Common myeloid progenitor, CD34-positive (primary cell): ENCODE measurements at places on chromosomes 11 and 22.

- DNase-seq, result peak; percentile 46
Observed at GRCh38 chr11:66478729-66479393, 1.4 kb upstream of the DPP3 start.

GRCh38 chr11:44823006-44823405, 96.2 kb downstream of the TSPAN18 start:
- peak; percentile 9 for DNase-seq

GRCh38 chr22:23926561-23926960, 32.4 kb downstream of the MIF start:
- DNase-seq, result no peak

GRCh38 chr11:33307984-33308383, 50.8 kb downstream of the HIPK3 start:
- DNase-seq, result no peak

DNA sequence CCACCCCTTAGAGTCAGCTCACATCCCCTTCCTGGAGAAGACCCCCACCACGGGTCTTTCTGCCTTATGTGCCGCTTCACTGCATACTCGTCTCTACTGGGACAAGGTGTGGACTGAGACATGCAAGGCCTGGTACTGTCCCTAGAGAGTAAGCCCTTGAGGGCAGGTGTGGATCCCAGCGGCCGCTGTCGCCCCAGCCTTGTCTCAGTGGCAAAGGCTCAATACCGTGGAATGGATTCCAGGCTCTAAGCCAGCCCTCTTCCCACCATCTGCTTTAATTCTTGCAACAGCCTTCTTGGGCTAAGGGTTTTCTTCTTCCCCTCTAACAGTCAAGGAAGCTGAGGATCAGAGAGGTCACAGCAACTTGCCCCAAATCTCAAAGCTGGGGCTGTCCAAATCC, 220.3 kb downstream of the CEP164 start:
- DNase-seq, result no peak

DNA sequence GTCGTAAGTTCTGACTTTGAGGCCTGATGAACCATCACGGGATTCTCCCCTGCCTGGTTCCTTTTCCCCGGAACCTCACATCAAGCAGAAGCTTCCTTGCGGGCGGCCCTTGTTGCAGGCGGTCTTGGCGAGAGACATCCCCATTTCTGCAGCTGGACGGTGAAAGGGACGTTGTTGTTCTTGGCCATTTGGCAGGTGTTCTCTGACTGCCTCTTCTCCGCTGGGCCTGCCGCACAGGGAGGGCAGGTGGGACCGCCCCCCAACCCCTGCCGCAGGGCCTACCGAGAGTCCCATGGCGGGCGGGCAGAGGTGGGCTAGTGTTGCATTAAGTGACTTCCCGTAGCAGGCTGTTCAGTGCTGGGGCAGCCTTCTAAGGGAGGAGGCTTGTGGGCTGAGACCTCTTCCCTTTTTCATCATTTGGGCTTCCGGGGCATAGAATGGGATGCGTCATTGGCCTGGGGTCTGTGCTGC, 26.9 kb upstream of the GRAMD4 start:
- DNase-seq, result peak; percentile 96

GRCh38 chr11:17514476-17514875, 29.7 kb downstream of the USH1C start:
- no peak for DNase-seq

DNA sequence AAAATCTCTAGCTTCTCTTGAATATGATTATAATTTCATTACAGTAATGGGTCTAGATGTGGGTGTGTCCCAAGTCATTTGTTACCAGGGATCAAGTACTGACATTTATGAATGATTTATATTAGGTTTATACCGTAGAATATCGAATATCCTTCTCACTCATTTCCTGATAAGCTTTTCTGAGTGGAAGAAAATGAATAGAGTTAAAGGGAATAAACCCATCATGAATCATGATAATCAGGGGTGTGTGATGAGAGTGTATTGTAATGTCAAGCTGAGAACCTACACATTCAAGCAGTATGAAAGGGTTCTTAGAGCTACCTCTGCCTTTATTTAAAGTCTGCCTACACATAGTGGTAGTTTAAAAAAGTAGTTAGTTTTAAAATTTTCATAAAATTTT, 17.3 kb downstream of the MED17 start:
- DNase-seq, result no peak

DNA sequence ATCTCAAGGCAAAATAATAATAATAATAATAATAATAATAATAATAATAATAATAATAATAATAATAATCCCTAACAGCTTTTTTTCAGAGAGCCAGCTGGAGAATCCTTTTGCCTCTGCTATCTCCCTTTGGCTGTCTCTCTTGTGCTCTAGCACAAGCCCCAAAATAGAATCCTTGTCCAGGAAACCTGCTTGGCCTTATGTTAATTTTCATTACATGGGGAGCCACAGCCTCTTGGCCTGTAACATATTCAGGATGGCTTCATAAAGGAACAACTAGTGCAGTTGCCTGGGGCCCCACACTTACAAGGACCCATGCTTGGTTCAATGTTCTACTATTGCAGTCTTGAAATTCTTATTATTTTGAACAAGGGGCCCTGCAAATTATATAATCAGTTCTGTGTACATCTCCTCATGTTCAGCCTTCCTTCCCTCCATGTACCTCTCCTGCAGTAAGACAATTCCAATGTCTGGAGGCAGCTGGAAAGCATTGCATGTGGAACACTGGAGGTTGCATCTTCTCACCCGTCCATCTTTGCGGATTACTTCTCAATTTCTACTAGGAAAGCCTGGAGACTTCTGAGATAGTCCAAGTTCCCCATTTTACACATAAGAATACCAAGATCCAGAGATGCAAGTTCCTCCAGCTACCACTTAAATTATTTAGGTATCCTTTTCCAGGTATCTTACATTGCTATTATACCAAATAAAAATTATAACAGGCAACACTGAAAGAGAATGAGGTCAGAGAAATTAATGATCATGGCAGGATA, 37.8 kb upstream of the SORL1 start:
- DNase-seq, result no peak

DNA sequence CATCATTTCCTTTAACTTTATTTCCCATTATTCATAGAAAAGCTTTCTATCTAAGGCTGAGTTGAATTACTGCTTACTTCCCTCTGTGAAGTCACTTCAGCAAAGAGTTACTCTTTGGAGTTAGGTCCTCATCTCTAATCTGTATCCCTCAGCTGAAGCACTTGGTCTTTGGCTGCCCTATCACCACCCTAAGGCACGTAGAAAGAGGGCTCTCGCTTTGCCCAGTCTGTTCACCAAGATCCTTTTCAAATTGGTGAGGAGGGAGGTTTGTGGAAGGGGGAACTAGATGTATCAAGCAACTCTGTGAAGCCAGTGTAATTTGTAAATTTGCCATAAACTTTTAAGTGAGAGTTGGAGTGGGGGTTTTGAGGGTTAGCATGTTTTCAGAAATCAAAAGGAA, 43.4 kb downstream of the PAX6 start:
- DNase-seq, result no peak

- no peak for DNase-seq
Observed at GRCh38 chr11:78046486-78046854, 17.2 kb upstream of the THRSP start.

DNA sequence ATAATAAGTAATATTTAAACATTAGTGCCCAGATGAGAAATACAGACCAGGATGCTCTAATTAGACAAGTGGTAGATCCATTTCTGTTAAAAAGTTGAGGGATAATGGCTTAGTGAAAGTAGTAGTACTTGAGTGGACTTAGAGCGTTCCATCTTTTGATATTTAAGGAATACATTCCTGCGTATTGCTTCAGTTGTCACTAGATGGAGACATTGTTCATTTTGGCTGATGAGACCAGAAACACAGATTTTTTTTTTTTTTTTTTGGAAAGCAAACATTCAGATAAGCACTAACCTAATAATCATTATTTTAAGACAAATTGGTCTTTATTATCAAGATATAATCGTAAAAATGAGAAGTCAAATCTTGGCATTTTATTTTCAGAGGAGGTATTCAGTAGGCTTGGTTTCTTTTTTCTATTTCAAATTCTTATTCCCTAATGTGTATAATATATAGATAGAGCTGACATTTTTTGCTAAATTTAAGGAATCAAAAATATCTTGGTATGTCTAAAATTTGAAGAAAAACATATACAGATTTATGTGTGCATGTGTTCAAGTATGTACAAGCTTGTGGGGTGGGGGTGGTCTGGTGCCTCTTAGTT, 92.9 kb downstream of the DYNC2H1 start:
- DNase-seq, result peak; percentile 36

DNA sequence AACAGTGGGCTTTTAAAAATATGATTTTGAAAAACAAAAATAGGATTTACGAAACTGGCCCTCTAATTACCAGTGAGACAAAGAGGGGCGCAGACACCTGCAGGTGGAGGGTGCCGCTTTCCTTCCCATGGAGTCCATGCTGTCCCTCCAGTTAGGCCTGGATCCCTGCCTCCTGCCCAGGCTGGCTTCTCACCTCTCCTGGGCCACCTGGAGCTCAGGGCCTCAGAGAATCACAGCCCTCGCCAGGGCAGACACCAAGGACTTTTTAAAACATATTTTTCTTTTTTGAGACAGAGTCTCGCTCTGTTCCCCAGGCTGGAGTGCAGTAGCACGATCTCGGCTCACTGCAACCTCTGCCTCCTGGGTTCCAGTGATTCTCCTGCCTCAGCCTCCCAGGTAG, 1437.2 kb downstream of the TBC1D22A start:
- DNase-seq, result no peak

GRCh38 chr22:48481748-48482147, 1345.9 kb downstream of the BRD1 start:
- DNase-seq, result no peak

DNA sequence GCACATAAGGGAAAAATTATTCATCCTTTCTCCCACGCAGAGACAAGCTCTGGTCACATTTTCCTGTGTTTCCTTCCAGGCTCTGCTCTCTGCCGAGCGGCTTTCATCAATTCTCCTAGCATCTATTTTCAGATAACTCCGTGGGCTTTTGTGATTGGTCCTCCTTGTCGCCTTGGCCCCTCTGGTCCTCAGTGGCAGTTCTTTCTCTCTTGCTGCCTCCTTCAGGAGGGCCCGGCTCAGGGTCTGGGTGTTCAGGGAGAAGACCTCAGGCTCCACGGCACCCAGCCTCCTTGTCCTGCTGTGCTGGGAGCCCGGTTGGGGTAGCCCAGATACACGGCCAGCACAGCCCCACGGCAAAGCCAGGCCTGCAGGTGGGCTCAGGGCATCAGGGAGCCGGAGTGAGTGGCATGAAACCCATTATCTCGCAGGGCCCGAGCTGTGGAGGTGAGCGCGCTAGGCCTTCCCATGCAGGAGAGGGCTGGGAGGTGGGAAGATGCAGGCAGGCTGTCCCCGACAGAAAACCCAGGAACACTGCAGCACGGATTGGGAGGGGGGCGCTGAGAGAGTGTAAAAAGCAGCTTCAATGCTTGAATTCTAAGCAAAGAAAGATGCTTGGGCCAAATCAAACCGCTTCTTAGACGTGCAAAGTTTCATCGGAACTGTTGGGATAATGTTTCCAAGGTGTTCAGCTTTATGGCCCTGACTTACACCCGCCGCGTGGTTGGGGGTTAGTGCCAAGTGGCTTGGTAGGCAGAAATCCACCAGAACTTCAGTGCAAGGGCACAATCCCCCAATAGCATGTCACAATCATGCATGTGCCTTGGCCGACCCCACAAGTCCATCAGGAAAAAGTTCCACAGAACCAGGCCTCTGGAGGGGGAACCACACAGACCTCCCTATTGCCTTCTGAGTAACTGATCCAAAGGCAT, 81.9 kb upstream of the WNT7B start:
- DNase-seq, result no peak

- peak; percentile 83 for DNase-seq
Observed at GRCh38 chr11:114075891-114076441, 16.5 kb downstream of the ZBTB16 start.

DNA sequence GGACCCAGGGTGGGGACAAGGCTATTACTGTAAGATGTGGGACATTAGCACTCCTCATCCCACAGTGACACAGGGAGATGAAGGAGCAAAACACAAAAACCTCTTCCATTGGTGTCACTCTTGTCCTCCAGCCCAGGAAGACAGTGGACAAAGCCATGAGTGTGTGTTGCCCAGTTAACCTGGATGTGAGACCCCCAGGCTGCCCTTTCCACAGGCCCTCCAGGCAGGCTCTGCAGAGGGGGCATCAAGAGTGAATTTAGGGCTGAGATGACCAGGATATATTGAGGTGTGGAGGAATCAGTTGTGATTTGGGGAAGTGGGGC, 111.3 kb downstream of the GGTLC2 start:
- DNase-seq, result no peak

DNA sequence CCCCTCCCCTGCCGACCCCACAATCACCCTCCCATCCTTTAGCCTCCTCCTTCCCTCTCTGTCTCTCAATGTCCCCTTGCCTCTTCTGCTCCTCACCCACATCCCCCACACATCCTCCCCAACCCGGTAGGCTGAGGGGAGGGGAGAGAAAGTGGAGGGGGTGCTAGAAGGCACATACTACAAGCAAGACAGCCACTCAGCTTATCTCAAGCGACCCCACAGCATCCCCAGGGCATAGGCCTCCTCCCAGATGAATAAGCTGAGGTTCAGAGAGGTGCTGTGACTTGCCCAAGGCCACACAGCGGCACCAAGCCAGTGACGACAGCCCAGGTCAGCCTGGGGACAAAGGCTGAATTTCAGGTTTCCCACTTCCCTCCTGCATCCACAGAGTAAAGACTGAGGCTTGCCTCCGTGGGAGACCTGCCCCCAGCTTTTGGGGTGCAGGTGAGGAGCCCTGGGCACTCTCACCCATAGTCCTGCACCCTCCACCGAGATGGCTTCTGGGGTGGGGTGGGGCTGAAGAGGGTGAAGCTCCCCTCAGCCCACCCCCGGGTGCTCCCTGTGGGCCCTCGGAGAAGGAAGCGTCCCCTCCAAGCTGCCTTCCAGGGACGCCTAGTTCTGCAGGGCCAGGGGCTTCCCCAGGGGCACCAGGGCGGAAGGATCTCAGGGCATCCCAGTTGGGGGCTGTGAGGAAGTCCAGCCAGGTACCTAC, 511 bp downstream of the RAC2 start:
- DNase-seq, result peak; percentile 31

DNA sequence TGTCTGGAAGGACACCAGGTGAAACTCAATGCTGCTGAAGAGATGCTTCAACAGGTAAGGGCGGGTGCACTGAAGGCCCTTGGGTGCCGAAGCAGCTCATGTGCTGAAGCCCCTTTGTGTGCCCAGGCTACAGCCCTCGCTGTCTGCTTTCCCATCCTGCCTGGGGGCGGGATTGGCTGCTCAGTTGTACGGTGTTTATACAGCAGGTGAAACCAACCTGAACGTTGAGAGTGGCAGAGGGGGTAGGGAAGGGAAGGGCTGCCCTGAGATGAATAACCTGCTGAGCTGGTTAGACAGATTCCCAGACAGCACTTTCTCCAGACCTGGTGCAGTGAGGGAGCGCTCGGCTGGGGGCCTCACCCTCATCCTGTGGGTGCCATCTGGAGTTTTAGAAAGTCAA, 75.7 kb downstream of the CYB5R2 start:
- no peak for DNase-seq

- no peak for DNase-seq
Observed at GRCh38 chr11:34197256-34197655, 91.8 kb downstream of the NAT10 start.

GRCh38 chr11:110217223-110217877, 79.1 kb downstream of the RDX start:
- DNase-seq, result no peak
